ENCODE measurements at places on chromosomes 4 and X.
A peak's percentile ranks its signal among the peaks of the same experiment; 100 is the strongest.

DNA sequence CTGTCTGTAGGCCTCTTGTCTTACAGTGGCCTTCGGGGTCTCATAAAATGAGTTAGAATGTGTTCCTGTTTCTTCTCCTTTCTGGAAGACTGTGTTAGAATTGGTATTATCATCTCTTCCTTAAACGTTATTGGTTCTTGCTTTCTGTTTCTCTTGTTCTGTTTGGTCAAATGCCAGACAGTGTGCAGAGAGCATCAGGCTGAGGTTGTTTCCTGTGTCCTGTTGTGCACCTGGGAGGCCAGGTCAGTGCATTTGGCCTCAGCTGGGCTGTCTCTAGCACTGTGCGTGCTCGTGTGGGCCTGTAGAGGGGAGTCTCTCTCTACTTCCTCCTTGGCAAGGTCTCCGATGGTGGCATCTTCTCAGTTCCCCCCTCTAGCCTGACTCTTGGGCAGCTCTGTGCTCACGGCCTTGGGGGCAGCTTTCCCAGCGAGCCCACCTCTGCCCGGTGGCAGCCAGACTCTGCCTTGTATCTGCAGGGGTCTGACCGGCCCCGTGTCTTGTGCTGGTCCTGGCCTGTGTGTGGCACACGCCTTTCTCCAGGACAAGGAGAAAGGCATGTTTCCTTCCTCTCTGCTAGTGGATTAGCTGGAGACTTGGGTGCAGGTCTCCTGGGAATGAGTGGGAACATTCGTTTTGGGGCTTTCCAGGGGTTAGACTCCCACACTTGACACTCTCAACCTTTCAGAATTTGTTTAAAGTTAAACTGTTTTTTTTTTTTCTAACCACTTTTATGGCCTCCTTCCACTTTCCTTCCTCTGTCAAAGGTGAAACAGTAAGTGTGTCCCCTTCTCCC is 62.3 kb downstream of the FAM193A start:
- peak; percentile 7 for DNase-seq

GRCh38 chr4:59387759-59388758 is 1812.1 kb upstream of the ADGRL3 start:
- no peak for DNase-seq

- DNase-seq, result peak; percentile 58
Measured at GRCh38 chr4:16794816-16795445, 103.5 kb downstream of the LDB2 start.

GRCh38 chr4:17494258-17495190 is 17.4 kb downstream of the QDPR start:
- DNase-seq, result no peak

GRCh38 chrX:124216396-124217115 is 115.9 kb upstream of the TEX13D start:
- no peak for DNase-seq

GRCh38 chr4:101230801-101231426 is 116.4 kb downstream of the PPP3CA start:
- no peak for DNase-seq

- no peak for DNase-seq
Measured at GRCh38 chr4:174122705-174123104, 160.8 kb downstream of the FBXO8 start.

GRCh38 chr4:99816545-99817308 is at the start of gene DAPP1:
Gene DAPP1, plus strand, starts transcription at chr4:99816827. Its CDS starts 87 bp downstream, at chr4:99816914.
- DNase-seq, result no peak

GRCh38 chrX:27598312-27598711 is 8.2 kb downstream of the DCAF8L2 start:
- DNase-seq, result no peak

DNA sequence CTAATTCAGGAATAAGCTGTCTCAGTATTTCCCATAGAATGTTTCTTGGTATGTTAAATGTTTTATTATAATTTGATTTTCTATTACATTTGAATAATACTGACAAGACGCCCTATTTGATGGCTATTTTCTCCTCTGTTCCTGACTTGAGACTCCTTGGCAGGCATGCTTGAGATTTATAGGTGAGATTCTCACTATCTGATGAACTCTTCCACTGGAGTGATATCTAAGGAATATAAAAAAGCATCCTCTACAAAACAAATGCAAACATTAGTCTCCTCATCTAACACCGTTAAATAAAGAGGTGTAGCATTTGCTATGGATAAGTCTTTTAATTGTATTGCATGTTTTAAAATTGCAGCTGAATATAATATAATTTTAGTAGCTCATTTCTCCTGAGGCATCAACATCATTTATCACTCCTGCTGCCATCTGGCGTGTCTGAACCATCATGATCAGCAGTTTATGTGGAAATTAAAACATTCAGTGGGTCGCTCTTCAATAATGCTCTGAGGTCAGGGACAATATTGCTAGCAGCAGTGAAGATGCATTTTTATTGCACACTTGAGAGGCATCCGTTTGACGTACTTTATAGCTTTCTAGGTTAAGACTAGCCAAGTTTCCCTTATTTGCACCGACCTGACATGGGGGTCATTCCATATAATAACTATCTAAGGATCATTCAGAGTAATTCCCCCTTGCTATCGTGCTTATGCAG is 210.4 kb upstream of the GALNTL6 start:
- no peak for DNase-seq

- DNase-seq, result peak; percentile 45
Measured at GRCh38 chr4:173420324-173420752, 21.4 kb upstream of the SCRG1 start.

- DNase-seq, result peak; percentile 63
Measured at GRCh38 chr4:17544831-17545234, 29.9 kb downstream of the CLRN2 start.

DNA sequence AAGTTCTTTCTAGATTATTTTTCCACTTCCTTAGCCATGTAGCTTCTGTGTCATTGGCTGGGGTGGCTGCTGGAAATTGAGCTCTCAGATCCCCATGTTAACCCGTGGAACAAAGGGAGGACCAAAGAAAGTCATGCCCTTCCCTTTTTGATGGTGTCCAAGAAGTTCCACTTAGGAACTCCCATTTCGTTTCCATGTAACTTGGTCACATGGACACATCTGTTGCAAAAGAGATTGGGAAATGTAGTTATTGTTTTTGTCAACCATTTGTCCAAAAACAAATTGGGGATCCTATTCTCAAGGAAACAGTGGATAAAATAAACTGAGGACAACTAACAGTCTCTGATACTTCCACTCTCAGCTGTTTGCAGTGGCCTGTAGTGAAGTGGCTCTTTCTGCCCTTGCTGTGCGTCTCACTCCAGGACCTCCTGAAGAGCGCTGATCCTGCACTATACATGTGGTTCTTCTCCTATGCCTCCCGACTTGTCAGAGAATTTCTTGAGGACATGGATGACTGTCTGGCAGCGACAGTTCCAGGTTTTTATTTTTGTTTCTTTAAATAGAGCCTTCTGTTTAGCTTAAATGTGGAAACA is 125.3 kb upstream of the LNX1 start:
- no peak for DNase-seq

GRCh38 chrX:15903186-15903681 is 48.6 kb upstream of the AP1S2 start:
- no peak for DNase-seq

DNA sequence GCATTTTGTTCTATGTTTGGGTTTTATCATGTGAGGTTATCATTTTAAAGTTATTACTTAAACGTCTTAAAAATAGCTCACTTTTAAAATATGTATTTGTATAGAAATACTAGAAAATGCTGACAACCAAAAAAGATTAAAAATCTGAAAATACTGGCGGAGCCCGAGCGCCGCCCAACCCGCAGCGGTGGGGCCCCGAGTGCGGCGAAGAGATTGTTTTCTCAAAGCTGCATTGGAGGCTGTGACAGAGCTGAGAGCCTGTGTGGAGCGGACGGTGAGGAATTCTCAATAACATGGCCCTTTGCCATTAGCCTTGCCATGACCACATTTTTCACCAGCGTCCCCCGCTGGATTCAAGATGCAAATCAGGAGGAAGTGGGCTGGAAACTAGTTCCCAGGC is 255.4 kb downstream of the NKX6-1 start:
- DNase-seq, result no peak

DNA sequence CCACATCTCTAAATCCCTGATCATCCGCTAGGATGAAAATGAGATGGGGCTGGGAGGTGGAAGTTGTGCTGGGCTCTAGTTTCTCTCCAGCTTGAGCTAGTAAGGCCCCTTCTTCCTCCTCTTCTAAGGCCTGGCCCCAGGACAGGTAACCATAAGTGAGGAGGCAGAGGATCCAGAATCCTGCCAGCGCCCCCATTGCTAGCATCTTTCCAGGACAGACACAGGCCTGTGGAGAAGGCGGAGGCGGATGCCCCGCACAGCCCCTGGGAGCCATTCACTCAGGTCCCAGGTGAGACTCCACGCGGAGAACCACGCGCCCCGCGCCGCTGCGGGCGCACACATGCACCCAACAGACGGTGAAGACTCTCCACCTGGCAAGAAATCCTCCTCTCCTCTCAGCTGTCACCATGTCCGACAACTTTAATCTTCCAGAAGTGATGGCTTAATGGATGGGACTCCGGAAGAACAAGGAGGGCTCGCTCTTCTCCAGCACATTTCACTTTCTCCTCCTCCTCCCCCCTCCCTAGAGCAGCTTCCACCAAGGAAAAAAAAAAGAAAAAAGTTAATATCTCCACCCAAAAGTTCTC is 793 bp downstream of the ARSJ start:
- DNase-seq, result peak; percentile 16

DNA sequence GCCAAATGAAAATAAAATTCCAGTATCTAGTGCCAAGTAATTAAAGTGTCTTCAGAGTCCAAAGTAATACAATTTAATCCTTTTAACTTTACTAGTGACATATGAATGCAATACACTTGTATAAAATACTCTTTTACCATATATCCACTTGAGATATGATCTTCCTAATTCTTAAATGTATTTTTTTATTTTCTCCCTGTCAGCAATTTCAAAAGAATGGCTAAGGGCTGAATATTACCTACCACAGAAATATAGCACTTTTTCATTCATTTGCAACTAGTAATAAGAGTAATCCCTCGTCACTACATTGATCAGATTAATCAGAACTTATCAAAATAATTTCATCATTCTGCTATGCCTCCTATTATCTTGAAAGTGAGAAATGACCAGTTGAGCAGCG is 10.1 kb upstream of the TBX22 start:
- no peak for DNase-seq
